PC-9 (cell line): ENCODE measurements at places on chromosomes 11 and 22. TPM values are rescaled to one million over a fixed set of nuclear protein-coding genes. Genes with fewer than 3 reads are reported as not detected.

The PRSS23 gene
- 221 and 235 TPM in 2 replicates for total RNA-seq

DNA sequence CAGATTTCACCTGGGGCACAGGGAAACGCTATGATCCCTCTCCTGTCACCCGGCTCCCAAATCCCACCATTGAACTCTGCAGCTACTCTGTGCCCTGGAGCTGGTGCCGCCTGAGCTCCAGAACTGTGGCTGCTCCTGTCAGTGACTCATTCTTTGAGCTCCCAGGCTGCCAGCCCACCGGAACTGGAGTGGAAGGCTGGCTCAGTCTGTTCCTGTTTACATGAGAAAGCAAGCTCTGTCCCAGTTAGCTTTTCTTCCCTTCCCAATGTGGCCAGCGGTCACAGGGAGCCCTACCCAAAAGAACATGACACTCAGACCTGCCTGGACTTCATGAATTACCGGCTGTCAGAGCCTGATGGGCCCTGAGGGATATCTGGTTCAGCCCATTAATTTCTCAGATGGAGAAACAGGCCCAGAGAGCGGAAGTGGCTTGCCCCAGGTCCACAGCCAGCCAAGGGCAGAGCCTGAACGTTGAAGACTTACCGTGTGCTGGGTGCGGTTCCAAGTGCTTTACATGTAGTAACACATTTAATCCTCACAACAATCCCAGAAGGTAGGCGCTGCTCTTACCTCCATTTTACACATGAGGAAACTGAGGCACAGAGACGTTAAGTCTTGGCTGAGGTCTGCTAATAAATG is 23.8 kb upstream of the IGSF22 start:
- peak; percentile 48 for DNase-seq

The LINC01488 gene
- not detected in 2 replicates for total RNA-seq

DNA sequence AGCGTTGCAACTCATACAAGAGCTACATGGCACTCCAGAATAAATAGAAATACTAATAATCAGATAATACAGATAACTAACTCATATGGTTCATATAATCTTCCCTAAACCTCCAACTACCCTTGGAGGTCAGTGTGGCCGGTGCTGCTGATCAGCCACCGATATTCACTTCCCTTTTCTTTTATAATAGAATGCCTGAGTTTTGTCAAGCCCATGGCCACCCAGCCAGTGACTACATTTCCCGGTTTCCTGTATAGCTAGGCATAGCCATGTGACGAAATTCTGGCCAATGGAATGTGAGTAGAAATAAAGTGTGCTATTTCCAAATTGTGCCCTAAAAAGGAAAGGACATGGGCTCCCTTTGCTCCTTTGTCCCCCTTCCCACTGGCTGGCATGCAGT is 5.9 kb upstream of the CAT start:
- DNase-seq = peak; percentile 8

The APOL4 gene
- not detected in 2 replicates for total RNA-seq

- DNase-seq = no peak
These were observed 7.8 kb downstream of the DNAJB13 start for GRCh38 chr11:73958521-73959141.

DNA sequence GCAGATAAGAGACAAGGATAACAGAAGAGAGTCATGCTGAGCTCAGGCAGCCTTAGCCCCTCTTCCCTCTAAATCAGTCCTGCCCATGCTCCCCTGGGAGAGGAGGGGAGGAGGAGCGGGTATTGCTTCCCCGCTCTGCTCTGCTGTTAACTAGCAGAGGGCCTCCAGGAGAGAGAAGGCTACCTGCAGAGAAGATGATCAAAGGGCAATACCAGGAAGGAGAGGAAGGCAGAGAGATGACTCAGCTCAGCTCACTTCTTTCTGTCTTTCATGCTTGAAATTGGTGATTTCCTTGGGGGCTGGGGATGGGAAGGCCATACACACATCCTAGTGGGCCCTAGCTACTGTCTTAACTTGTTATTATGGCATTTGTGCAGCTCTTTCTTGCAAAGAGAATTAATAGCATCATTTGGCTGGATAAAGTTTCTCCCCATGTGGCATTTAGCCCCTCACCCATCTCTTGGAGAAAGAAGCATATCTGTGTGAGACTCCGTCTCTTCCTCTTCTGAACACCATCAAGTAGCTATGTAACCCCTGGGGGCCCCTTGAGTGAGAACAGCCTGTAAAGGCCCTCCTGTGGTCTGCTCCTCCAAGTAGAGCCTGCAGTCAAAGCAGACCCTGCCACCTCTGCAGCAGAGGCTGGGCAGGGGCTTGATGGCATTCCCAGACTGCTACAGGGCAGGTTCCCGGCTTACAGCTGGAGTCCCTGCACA is 33.4 kb upstream of the AMOTL1 start:
- no peak for DNase-seq

DNA sequence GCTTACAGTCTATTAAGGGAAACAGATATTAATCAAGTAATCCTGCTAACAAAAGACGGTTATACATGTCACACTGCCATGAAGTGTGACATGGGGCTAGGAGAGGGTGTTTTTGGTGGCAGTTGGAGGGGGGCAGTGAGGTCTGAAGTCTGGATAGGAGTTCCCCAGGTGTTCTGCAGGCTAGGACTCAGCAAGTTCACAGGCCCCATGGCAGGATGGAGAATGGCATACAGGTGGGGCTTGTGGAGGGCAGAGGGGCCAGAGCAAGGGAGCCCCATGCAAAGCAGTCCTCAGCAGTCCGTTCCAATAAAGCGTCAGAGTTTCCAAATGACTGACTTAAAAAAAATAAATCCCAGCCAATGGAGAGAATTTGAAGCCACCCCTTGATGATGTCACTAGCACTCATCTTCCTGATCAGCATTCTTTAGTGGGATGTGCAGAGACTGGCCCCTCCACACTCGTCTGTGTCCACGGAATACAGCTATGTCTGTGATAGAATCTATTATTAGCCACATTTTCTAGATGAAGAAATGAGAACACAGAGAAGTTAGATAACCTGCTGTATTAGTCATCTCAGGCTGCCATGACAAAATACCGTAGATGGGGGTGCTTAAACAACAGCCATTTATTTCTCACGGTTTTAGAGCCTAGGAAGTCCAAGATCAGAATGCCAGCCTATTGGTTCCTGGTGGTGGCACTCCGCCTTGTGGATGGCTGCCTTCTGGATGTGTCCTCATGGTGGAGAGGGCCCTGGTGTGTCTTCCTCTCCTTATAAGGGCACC is 32.6 kb downstream of the PRDM11 start:
- peak; percentile 43 for DNase-seq

The POTEH gene
- total RNA-seq = not detected in 2 replicates

The PVALB gene
- not detected in 2 replicates for total RNA-seq

DNA sequence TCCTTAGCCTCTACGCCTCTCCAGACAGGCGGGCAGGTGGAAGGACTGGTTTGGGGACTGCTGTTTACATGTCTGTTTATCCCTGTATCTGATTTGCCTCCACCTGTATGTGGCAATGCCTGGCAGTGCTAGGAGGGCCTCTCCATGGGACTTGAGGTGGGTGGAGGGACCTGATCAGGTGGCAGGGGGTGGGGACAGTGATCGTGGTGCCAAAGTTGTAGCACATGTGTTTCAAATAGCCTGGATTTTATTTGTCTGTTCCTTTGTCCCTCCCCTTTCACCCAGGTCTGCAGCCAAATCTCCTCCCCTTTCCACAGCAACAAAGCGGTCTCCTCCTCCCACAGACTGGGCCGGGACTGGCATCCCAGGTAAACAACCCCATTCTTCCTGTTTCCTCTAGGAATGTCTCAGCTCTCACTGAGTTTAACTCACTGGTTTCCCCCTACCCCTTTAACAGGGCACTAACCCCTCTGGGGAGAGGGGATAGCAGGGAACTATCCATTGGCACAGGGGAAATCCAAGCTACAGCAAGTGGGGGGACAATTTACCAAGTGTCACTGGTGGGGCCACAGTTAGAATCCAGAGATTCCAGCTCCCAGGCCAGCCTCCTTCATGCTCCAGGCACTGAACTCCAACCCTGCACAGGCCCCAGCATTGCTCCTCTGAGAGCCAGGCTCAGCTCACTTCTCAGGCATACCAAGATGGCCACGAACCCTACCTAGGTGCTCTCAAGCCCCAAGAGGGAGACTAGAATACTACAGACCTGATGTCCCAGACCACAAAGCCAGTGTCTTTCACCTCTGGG is 22.9 kb upstream of the TLCD5 start:
- peak; percentile 92 for DNase-seq

The IGF2 gene
- total RNA-seq = 0.15 and 0.24 TPM in 2 replicates

GRCh38 chr22:38523029-38523428 is 16.9 kb upstream of the DDX17 start:
- DNase-seq = no peak

DNA sequence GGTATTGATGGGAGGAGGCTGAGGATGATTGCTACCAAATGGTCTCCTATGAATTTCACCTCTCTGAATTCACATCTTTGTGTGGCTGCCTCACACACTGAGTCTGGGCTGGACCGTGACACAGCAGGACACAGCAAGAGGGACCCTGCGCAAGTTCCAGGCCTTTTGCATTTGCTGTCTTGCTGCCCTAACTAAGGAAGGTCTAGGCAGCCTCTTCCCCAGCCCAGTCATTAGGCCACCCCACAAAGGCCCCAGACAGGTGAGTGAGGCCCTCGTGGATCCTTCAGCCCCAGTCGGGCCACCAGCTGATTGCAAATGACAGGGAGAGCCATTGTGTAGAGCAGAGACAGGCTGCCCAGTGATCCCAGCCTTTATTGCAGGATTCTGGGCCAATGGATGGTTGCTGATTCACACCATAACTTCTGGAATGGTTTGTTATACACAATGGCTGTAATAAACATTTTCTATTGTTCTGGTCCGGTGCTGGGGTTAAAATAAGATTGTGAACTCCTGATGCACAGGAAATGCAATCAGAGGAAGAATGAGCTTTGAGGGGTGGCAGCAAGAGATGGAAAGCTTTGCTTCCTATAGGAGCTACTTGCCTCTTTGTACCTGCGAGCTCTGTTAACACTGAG is 28.5 kb upstream of the CSNK2A3 start:
- no peak for DNase-seq

DNA sequence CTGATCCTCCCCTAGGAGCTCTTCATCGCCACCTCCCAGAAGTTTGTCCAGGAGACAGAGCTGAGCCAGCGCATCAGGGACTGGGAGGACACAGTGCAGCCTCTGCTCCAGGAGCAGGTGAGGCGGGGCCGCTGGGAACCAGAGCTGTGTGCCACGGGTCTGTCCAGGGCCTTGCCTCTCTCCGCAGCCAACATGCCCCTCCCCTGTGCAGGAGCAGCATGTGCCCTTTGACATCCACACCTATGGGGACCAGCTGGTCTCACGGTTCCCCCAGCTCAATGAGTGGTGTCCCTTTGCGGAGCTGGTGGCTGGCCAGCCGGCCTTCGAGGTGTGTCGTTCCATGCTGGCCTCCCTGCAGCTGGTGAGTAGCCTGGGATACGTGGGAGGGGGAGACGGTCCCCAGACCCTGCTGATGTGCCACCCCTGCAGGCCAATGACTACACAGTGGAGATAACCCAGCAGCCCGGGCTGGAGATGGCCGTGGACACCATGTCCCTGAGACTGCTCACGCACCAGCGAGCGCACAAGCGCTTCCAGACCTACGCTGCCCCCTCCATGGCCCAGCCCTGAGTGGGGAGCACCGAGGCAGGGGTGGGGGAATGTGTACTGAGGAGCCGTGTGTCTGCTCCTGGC is 2.5 kb downstream of the SCO2 start:
- DNase-seq = no peak

- DNase-seq = peak; percentile 21
These were observed 124.3 kb downstream of the TRIM29 start for GRCh38 chr11:120013325-120014250.

- DNase-seq = no peak
These were observed 807.6 kb downstream of the BRD1 start for GRCh38 chr22:49019737-49020713.

GRCh38 chr11:123977731-123978347 is at the start of gene OR10S1:
Gene OR10S1, minus strand, starts transcription at chr11:123977781. Its CDS starts 117 bp downstream, at chr11:123977664.
- DNase-seq = no peak

DNA sequence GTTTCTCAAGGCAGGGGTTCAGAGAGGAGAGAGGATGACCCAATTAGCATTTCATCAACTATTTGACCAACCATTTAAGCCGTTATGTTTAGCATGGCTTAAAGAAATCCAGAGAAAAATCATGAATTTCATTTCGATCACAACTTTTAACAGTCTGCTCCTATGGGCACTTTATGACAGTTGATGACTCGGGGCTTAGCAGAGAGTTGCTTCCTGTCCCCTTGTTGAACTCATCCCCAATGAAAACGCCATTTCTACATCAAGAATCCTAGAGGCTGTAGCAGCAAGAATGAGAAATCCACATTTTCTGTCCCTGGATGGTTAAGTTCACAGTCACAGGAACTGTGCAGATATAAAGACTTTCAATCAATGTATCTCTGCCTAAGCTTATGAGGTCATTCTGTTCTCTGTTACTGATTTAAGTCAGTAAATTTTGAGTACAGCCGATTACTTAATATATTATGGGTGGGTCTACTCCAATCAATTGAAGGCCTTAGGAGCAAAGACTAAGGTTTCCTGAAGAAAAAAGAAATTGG is 81.1 kb downstream of the BDNF start:
- DNase-seq = no peak

DNA sequence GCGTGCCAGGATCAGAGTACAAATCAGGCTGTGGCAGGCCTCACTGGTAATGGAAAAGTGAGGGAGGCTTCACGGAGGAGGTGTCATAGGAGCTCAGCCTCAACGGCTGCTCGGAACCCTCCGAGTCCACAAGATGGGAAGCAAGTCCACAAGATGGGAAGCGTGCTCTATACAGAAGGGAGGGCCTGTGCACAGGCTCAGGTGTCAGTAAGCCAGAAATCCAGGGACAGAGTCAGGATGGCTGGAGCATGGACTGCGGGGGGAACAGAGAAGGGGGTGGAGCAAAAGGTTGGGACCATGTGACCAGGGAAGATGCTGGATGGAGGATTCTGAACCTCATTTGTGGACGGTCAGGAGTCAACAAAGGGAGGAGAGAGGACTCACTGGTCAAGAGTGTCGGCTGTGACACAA is 3.4 kb upstream of the DPP3 start:
- DNase-seq = no peak

- DNase-seq = peak; percentile 70
These were observed 3.2 kb downstream of the CTSD start for GRCh38 chr11:1760351-1761109.

GRCh38 chr11:65102142-65103095 is 6.4 kb downstream of the VPS51 start:
- DNase-seq = no peak

DNA sequence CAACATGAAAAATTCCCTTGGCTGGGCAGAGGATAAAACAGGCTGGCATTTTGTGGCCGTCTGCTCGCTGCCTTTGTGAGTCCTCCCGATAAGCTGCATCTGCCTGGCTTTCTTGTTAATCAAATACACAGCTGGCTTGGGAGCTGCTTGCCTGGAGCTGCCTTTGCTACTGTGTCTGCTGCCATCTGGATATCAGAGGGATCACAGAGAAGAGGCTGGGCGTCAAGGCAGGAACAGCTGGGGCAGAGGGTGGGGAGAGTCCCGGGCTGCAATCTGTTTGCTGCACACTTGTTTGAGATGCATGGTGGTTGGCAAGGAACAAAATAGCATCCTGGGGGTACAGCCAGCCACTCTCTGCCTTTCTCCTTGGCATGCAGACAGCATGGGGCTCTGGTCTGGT is 36.0 kb downstream of the COMMD9 start:
- no peak for DNase-seq

The ALDH3B1 gene
- 98.1 and 104 TPM in 2 replicates for total RNA-seq
